Non-pigmented ciliary epithelial cell (primary cell): ENCODE measurements at places on chromosomes 11 and 22.

GRCh38 chr11:443542-444199, 1.9 kb upstream of the ANO9 start:
- DNase-seq = no peak

GRCh38 chr22:31130873-31131272, 8.1 kb downstream of the INPP5J start:
- no peak for DNase-seq

- no peak for DNase-seq
Measured at GRCh38 chr11:131656839-131657211, 286.4 kb downstream of the NTM start.

GRCh38 chr22:39352306-39352891, 2.6 kb downstream of the SYNGR1 start:
- DNase-seq = no peak

- no peak for DNase-seq
Measured at GRCh38 chr11:84902445-84902844, 724.7 kb downstream of the DLG2 start.

DNA sequence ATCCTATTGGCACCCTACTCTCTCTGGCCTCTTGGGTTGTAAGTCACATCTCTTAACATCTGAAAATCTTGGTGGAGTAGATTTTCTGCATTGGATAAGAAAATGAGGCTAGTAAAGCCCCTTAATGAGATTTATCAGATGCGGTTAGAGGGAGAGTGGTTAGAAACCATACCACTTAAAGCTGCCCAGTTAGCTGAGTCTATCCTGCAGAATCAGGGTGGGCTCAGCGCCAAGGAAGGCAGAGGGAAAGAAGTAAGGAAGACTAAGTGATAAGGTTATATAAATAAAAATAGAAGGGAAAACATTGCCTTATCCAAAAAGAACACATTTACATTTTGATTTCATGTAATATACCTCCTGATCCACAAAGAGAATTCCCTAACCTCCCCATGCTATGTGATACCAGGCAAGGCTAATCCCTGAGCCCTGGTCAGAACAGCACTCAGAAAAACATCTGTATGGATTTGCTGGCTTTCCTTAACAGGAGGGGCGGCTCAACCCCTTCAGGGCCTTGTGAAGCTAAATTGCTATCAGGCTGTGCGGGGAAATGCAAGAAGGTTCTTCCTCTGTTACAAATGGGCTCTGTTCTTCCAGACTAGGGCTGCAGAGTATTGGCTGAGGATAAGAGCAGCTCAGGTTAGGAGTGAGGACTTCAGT, 101.7 kb downstream of the SNX19 start:
- no peak for DNase-seq

GRCh38 chr22:39524089-39524752, 3.9 kb downstream of the ATF4 start:
- DNase-seq = no peak

DNA sequence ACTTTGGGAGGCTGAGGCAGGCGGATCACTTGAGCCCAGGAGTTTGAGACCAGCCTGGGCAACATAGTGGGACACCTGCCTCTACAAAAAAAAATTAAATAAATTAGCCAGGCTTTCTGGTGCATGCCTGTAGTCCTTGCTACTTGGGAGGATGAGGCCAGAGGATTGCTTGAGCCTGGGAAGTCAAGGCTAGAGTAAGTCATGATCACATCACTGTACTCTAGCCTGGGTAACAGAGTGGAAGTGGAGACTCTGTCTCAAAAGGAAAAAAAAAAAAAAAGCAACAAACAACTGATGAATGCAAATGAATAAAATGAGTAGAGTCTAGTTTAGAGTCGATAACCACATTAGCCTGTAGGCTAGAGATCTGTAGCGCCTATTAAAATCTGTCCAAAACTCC, 3.9 kb upstream of the BCL2L13 start:
- no peak for DNase-seq

DNA sequence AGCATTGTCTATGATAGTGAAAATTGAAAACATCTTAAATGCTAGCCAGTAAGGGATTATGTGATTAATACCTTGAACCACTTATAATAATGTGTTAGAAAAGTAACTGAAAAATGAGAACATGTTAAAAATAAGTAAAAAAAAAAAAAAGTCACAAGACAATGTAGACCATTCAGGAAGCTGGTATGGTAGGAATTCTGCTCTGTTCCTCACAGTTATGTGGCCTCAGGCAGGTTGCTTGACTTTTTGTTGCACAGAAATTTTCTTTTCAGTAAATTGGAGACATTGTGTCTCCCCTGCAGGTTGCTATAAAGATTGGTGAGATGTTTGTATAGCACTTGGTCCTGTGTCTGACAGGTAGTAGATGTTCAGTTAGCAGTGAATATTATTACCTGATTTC, 17.3 kb upstream of the PLET1 start:
- DNase-seq = no peak

GRCh38 chr11:76831686-76832310, 28.9 kb upstream of the ACER3 start:
- DNase-seq = no peak

DNA sequence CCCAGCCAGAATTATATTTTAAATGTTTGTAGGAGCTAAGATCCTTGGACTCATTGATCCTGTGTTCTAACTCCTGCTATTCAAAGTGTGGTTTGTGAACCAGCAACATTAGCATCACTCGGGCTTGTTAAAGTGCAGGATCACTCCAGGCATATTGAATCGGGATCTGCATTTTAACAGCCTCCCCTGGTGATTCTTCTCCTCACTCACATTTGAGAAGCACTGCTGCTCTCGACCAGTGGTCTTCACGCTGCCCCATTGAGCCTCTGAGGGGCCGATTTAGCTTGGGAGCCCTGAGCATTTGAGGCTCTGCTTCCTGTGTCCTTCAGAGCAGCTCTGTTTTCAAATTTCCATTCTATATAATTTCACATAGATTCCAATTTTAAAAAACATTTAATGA, 10.9 kb downstream of the MADD start:
- DNase-seq = no peak
